Peyer's patch (tissue), 4 donors: ENCODE measurements at places on chromosomes 1 and 21. TPM values are rescaled to one million over a fixed set of nuclear protein-coding genes. Genes with fewer than 3 reads are reported as not detected.

Gene CASQ1
- total RNA-seq = 2.6 TPM

Gene KRTAP7-1
- not detected for total RNA-seq

Gene AGBL4
- not detected for total RNA-seq

- no peak for DNase-seq
Measured at GRCh38 chr1:38055965-38056364, 9.4 kb upstream of the POU3F1 start.

Gene HAO2
- 0.76 TPM for total RNA-seq

DNA sequence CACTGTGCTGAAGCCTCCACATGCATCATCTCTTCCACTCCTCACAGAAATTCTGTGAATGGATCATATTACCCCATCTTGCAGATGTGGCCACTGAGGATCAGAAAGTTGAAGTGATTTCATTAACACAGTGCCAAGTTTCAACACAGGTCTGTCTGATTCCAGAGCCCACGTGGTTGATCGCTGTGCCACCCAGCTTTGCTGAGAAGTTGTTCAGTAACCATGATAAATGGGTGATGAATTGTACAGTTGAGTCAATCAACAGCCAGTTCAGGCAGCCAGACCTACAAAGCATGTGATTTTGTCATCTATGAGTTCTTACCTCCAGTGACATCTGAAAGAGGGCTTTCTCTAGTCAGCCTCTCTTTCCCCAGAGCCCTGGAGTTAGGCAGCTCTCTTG lies 61.8 kb upstream of the GRHL3 start:
- DNase-seq = no peak

- no peak for DNase-seq
Measured at GRCh38 chr1:192476802-192477298, 98.7 kb upstream of the RGS1 start.

DNA sequence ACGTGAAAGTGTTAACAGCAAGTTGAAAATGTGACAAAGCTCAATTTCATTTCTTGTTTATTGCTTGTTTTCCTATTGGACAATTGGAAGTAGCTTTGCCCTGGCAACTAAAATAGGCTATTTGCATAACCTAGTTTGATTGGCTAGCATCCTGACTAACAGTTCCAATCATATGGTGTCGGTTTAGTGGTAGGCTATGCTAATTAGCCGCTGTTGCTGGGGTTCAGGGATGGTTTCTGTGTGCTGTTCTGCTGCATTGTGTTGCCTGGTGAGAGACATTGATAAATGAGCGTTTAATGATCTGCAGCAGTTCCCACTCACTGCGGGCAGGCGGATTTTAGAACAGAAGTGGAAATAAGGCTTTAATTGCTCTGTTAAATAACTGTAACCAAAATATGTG lies 68.5 kb downstream of the DYRK1A start:
- no peak for DNase-seq

- no peak for DNase-seq
Measured at GRCh38 chr1:100604372-100604771, 66.4 kb downstream of the GPR88 start.

GRCh38 chr1:64478594-64479470 lies 8.9 kb downstream of the CACHD1 start:
- DNase-seq = no peak

GRCh38 chr1:23593556-23594148 lies 34.4 kb upstream of the ID3 start:
- no peak for DNase-seq

Gene IL12RB2
- 2.7 TPM for total RNA-seq

Gene LCE2A
- not detected for total RNA-seq

DNA sequence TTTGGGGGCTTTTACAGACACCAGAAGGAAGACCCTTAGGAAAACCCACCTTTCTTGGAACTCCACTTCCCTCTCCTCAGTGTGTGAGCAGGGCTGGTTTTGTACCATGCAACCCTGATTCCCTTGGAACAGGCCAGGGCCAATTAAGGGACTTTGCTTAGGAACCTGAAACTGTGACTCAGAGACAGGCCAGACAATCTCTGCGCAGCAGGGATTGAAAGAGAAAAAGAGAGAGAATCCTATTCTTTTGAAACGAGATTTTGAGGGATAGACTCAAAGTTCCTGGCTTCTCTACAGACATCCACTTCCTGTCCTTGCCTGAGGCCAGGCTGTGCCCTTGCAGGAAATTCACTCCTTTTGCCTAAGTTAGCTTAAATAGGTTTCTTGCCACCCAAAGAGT lies 23.1 kb upstream of the C1orf198 start:
- DNase-seq = no peak

DNA sequence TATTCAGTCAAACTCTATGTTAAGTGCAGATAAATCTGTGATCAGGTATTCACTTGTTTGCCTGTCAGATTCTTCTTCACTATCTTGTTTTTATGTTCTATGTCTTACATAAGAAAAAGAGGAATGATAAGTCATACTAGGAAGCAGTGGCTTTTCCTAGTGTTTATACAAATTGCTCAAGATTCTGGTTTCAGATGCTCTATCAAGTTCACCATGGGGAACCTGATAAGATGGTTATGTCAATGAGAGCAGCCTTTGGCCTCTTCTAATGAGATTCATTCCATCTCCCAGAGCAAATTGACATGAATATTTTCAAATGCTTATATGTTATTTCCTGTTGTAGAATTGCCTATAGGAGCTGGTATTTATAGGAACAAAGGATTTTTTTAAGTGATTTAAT lies 218.8 kb upstream of the TMPRSS15 start:
- no peak for DNase-seq

- no peak for DNase-seq
Measured at GRCh38 chr1:27525296-27526272, 35.6 kb upstream of the WASF2 start.

Gene KRTAP21-2
- total RNA-seq = not detected

DNA sequence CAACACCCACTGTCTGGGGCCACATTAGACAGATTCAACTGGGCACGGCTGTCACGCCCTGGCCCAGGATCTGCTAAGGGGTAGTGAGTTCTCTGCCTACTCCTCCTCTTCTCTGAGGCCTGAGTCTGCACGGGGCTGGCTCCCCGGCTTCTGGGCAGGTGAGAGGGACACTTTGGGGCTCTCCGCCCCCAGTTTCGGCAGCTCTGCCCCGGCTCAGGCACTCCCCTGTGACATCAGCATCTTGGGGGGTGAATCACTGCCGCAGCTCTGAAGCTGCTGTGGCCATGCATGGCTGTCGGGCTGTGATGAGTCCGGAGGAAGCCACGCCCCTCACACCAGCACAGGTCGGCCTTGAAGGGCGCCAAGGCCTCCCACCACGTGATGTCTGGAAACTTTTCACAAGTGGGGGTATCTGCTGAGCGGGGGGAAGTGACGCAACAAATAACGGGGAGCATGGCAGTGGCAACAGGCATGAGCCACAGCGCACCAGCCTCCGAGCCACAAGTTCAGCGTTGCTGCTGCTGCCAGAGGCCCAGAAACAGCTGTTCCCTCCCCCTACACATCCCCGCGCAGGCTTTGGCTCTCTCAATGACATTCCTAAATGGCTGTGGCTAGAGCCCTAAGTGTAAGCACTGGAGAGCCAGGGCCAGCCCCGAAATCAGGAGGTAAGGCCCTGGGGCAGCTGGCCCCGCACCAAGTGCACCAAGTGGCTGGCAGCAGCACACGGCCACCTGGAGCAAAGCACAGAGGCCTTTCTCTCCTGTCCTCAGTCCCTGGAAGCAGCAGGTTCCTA lies 26.3 kb downstream of the ZBTB17 start:
- DNase-seq = peak; percentile 70

- DNase-seq = no peak
Measured at GRCh38 chr21:14306126-14306907, 76.6 kb downstream of the HSPA13 start.

DNA sequence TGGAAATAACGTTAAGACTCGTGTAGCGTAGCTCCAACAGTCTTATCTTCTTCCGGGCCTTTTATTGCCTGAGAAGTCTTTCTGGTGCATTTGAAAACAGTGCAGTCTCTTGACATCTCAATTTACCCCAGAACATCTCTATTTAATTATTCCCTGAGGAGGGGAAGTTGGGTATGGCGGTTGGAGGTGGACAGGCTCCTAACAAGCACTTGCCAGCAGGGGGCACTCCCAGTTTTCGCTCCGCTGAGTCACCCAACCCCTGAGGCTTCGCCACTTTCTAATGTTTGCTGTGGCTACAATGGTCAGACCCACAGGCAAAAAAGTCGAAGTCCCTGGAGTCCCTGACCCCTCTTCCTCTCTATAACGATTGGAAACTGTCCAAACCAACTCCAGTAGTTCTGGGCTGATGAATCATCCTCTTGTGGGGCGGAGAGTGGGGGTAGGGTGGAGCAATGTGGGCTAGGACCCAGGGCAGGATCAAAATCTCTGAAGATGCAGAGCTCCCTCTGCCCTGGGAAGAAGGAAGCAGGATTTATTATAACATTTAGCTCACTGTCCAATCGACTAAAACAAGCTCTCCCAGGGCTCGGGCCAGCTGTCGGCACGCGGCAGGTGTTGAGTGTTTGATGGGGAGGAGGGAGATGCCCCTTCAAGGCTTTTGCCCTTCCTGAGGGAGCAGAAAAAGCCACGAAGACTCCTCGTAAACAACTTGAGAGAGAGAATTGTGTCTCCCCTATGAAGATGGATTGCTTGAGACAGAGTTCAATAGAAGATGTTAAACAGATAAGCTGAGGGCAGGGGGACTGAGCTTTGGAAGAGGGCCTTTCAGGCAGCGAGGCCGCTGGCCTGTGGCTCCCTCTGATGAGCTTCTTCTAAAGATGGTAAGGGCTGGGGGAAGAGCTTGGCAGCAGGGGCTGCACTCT lies 85.7 kb downstream of the BRINP2 start:
- DNase-seq = peak; percentile 73

DNA sequence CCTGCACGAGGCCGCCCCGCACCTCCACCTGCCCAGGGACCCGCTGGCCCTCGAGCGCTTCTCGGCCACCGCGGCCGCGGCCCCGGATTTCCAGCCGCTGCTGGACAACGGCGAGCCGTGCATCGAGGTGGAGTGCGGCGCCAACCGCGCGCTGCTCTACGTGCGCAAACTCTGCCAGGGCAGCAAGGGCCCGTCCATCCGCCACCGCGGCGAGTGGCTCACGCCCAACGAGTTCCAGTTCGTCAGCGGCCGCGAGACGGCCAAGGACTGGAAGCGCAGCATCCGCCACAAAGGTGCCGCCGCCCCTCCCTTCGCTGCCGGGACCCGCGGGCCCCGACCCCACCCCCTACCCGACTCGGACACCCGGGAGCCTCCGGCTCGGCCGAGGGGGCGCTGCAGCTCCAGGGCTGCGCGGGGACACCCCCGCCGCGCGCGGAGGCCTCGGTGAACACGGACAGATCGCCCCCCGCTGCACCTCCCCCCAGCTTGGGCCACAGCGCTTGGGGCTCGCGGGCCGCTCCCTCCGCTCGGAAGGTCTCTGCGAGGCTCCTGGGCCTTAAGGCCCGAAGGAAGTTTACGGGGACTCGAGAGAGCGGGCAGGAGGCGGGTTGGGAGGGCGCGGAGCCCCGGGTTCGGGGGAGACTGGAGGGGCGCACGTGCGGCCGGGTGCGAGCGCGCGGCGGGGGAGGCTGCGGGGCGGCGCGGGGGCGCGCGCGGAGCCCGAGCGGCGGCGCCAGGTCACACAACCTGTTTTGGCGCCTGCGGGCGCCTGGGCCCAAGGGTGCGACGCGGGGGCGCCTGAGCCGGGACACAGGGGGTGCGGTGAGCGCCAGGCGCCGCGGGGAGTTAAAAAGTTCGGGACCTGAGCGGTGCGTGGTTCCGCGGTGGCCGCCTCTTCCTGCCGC lies 1.2 kb downstream of the SAMD11 start:
- DNase-seq = no peak

Gene IL10
- not detected for total RNA-seq

GRCh38 chr1:174988986-174989385 lies 10.8 kb upstream of the CACYBP start:
- DNase-seq = no peak

DNA sequence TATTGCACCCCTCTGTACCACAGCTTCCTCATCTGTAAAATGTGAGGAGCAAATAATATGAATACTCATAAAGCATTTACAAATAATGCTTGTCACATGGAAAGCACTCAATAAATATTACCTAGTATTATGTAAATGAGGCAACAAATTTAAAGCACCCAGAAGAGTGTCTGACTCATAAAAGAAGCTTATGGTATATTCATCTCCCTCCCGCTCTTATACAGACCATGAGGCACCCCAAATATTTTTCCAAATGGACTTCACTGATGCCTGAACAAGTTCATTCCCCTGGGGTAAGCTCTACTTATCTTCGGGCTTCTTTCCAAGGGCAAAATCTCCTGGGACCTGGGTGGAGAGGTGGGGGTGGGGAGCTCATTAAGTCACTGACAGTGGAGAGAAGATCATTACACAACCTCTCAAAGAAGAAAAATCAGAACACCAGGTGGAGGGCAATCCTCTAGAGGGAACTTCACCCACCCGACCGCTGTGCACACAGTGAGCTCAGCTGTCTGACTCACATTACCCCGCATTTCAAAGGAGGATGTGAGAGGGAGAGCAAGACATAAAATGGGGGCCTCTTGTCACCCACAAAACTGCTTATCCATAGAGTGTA lies 166.2 kb downstream of the ASTN1 start:
- no peak for DNase-seq

Gene TNFSF4
- 0.70 TPM for total RNA-seq

DNA sequence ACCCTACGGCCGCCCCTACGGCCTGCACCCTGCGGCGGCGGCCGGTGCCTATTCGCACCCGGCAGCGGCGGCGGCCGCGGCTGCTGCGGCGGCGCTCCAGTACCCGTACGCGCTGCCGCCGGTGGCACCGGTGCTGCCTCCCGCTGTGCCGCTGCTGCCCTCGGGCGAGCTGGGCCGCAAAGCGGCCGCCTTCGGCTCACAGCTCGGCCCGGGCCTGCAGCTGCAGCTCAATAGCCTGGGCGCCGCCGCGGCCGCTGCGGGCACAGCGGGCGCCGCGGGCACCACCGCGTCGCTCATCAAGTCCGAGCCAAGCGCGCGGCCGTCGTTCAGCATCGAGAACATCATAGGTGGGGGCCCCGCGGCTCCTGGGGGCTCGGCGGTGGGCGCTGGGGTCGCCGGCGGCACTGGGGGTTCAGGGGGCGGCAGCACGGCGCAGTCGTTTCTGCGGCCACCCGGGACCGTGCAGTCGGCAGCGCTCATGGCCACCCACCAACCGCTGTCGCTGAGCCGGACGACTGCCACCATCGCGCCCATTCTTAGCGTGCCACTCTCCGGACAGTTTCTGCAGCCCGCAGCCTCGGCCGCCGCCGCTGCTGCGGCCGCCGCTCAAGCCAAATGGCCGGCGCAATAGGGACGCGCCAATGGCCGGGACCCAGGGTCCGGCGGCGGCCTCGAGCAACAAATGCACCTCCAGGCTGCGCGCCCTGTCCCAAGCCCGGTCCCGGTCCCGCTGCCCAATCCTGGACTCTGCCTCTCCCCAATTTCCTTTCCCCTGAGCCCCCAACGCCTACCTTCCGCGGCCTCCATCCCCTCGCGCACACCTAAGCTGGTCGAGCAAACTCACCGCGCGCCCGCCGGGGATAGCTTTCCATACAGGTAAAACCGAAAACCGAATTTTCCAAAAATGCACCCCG lies 1.8 kb downstream of the FOXD3 start:
- no peak for DNase-seq

Gene OLIG2
- not detected for total RNA-seq

- no peak for DNase-seq
Measured at GRCh38 chr1:203771901-203772301, 6.9 kb downstream of the LAX1 start.
